Chondrocyte (in vitro differentiated cells): ENCODE measurements at places on chromosomes 11 and 22. TPM values are rescaled to one million over a fixed set of nuclear protein-coding genes. Genes with fewer than 3 reads are reported as not detected.

The SSTR3 gene
- not detected in 3 replicates for total RNA-seq

The GLYAT gene
- not detected in 3 replicates for total RNA-seq

The GAL gene
- 0.74 to 1.9 TPM (median 0.90 TPM) in 3 replicates for total RNA-seq

The DRG1 gene
- 44.2 to 56.2 TPM (median 49.2 TPM) in 3 replicates for total RNA-seq

The PIH1D2 gene
- total RNA-seq, result 0.62 to 1.4 TPM (median 1.3 TPM) in 3 replicates

The VSIG10L2 gene
- total RNA-seq, result not detected in 3 replicates

The ZNF280A gene
- not detected in 3 replicates for total RNA-seq

The NTM gene
- total RNA-seq, result 92.1 to 122 TPM (median 97.0 TPM) in 3 replicates

- no peak overlapping the region for H3K4me3 ChIP-seq
- no peaks in the 10 kb centered on the region for H3K36me3 ChIP-seq
- H3K27me3 ChIP-seq, result no peaks in the 10 kb centered on the region
- H3K27ac ChIP-seq, result no peak overlapping the region
Measured at GRCh38 chr11:127334466-127334865, 333.9 kb upstream of the KIRREL3 start.

- no peak overlapping the region for H3K27ac ChIP-seq
- no peak overlapping the region for H3K4me3 ChIP-seq
- peaks cover 20% of the 10 kb centered on the region for H3K27me3 ChIP-seq
Measured at GRCh38 chr11:131688048-131688693, 317.8 kb downstream of the NTM start.

GRCh38 chr11:72782081-72782920 lies 11.5 kb downstream of the STARD10 start:
- no peaks in the 10 kb centered on the region for H3K27me3 ChIP-seq
- H3K4me1 ChIP-seq, result peaks cover 48% of the 10 kb centered on the region
- DNase-seq, result no peak

- H3K4me1 ChIP-seq, result no peaks in the 10 kb centered on the region
- H3K27ac ChIP-seq, result no peak overlapping the region
- no peaks in the 10 kb centered on the region for H3K27me3 ChIP-seq
- peaks cover 16% of the 10 kb centered on the region for H3K36me3 ChIP-seq
Measured at GRCh38 chr22:29744902-29745301, 21.9 kb downstream of the ZMAT5 start.

GRCh38 chr11:45185228-45185729 lies 38.8 kb downstream of the PRDM11 start:
- H3K4me3 ChIP-seq, result no peak overlapping the region
- peaks cover 30% of the 10 kb centered on the region for H3K4me1 ChIP-seq
- DNase-seq, result no peak

DNA sequence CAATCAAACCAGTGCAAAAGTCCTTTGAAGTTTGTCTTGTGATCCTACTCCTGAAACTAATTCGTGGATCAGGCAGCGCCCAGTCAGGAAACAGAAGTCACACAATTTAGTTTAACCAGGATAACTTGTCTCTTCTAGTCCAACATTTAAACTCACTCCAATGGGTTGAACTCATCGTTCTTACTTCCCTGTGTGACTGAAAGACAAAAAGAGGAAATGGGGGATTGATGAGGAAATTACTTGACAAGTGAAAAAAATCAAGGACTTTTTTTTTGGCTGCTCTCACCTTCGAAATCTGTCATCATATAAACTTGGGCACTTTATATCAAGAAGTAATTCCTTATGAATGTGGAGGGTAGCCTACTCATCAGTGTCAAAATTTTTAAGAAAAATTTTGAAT lies 78.4 kb downstream of the HSD17B12 start:
- peaks cover 9% of the 10 kb centered on the region for H3K4me1 ChIP-seq
- DNase-seq, result no peak
- H3K27ac ChIP-seq, result no peak overlapping the region
- peaks cover 9% of the 10 kb centered on the region for H3K36me3 ChIP-seq
- no peak overlapping the region for H3K4me3 ChIP-seq

DNA sequence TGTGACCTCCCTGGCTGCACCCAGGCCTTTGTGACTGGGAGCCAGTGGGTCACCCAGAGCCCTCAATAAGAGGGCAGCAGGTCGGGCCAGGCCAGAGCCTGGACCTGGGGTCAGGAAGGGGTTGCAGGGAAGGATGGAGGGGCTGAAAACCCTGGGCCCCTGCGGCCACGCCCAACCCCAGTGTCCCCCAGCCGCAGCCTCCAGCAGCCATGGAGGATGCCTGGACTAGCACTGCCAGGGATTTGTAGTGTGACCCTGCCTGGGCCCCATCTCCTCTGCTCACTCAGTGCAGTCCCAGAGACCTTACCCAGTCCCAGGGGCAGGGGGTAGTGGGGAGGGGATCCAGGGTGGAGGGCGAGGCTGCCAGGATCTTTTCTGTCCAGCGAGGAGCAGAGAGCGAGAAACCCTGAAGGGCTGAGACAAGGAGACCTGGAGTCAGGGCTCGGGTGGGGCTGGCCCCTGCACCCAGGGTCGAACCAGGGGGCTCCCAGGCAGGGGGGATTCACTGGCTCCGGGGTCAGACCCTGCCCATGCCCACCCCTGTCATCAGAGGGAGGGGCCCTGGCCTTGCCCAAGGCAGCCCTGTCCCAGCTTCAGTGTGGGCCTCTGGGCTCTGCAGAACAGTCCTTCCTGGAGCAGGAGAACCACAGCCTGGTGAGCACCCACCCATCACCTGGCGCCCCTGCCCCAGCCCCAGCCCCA lies 187.5 kb downstream of the IGLL1 start:
- no peaks in the 10 kb centered on the region for H3K36me3 ChIP-seq
- H3K4me3 ChIP-seq, result no peak overlapping the region
- H3K4me1 ChIP-seq, result no peaks in the 10 kb centered on the region
- no peak overlapping the region for H3K27ac ChIP-seq
- no peak for DNase-seq

GRCh38 chr22:41517172-41518047 lies 26.9 kb downstream of the POLR3H start:
- H3K36me3 ChIP-seq, result peaks cover 8% of the 10 kb centered on the region
- peaks cover 14% of the 10 kb centered on the region for H3K4me1 ChIP-seq
- no peak overlapping the region for H3K4me3 ChIP-seq
- no peak overlapping the region for H3K27ac ChIP-seq
- H3K27me3 ChIP-seq, result no peaks in the 10 kb centered on the region

DNA sequence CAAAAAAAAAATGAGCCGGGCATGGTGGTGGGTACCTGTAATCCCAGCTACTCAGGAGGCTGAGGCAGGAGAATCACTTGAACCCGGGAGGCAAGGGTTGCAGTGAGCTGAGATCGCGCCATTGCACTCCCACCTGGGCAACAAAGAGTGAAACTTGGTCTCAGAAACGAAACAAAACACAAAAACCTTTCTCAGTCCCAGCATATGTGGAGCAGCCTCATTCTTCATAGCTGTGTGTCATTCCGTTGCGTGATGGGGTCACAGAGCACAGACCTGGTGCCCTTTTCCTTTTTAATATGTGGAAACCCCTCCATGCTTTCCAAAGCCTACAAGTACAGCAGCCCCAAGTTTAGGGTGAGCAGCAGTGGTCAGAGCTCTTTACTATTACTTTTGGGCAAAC lies 13.7 kb downstream of the PEX26 start:
- DNase-seq, result no peak
- H3K4me3 ChIP-seq, result peak overlapping the region; percentile 78

- peaks cover 11% of the 10 kb centered on the region for H3K27me3 ChIP-seq
- H3K27ac ChIP-seq, result no peak overlapping the region
- no peak overlapping the region for H3K4me3 ChIP-seq
- H3K4me1 ChIP-seq, result no peaks in the 10 kb centered on the region
Measured at GRCh38 chr11:115126515-115127208, 377.6 kb downstream of the CADM1 start.

- H3K27me3 ChIP-seq, result peaks cover 20% of the 10 kb centered on the region
- no peaks in the 10 kb centered on the region for H3K36me3 ChIP-seq
- H3K4me3 ChIP-seq, result no peak overlapping the region
Measured at GRCh38 chr11:79686703-79687419, 246.0 kb upstream of the TENM4 start.

DNA sequence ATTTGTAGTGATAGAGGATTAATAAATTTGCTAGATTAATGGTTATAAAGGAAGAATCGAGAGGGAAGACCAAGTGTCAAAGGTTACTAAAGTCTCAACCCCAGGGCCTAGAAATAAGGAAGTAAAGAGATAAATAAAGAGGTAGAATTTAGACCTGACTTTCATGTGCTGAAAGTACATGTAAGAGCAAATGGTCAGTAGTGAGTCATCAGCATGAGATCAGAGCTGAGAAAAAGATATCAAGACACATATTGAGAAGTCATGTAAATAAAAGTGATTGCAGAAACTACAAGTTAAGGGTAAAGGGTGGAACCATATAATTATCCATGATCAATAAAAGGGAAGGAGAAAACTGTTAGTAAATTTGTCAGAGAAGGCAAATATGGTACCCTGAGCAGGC lies 1.4 kb upstream of the OR8B8 start:
- peaks cover 22% of the 10 kb centered on the region for H3K27me3 ChIP-seq
- no peaks in the 10 kb centered on the region for H3K4me1 ChIP-seq
- no peak for DNase-seq
- H3K4me3 ChIP-seq, result no peak overlapping the region
- no peak overlapping the region for H3K27ac ChIP-seq

- peaks cover 52% of the 10 kb centered on the region for H3K27me3 ChIP-seq
- H3K4me3 ChIP-seq, result no peak overlapping the region
- DNase-seq, result no peak
- H3K4me1 ChIP-seq, result peaks cover 16% of the 10 kb centered on the region
- no peaks in the 10 kb centered on the region for H3K36me3 ChIP-seq
Measured at GRCh38 chr11:19508165-19508564, 204.5 kb upstream of the NAV2 start.

- H3K27ac ChIP-seq, result peak overlapping the region; percentile 98
- H3K4me1 ChIP-seq, result peaks cover 97% of the 10 kb centered on the region
- peaks cover 8% of the 10 kb centered on the region for H3K36me3 ChIP-seq
- H3K27me3 ChIP-seq, result no peaks in the 10 kb centered on the region
- H3K4me3 ChIP-seq, result no peak overlapping the region
Measured at GRCh38 chr11:11979488-11980117, 28.8 kb downstream of the DKK3 start.

DNA sequence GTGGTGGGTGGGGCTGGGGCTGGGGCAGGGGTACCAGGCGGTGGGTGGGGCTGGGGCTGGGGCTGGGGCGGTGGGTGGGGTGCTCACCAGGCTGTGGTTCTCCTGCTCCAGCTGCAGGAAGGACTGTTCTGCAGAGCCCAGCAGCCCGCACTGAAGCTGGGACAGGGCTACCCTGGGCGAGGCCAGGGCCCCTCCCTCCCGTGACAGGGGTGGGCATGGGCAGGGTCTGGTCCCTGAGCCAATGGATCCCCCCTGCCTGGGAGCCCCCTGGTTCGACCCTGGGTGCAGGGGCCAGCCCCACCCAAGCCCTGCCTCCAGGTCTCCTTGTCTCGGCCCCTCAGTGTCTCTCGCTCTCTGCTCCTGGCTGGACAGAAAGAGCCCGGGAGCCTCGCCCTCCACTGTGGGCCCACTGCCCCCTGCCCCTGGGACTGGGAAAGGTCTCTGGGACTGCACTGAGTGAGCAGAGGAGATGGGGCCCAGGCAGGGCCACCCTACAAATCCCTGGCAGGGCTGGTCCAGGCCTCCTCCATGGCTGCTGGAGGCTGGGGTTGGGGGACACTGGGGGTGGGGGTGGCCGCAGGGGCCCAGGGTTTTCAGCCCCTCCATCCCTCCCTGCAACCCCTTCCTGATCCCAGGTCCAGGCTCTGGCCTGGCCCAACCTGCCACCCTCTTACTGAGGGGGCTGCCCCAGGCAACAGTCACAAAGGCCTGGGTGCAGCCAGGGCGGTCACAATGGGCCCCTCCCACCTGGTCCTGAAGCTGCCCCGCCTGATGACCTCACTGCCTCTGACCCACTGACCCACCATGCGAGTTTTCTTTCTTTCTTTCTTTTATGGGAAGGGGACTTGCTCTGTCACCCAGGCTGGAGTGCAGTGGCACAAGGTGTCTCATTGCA lies at the start of gene CCDC188:
Gene CCDC188, minus strand, starts transcription at position 675 of the 895 bp plus-strand sequence. Its CDS starts 69 bp downstream, at position 606.
- DNase-seq, result no peak
- no peaks in the 10 kb centered on the region for H3K36me3 ChIP-seq
- H3K27me3 ChIP-seq, result no peaks in the 10 kb centered on the region
- H3K4me1 ChIP-seq, result peaks cover 9% of the 10 kb centered on the region

DNA sequence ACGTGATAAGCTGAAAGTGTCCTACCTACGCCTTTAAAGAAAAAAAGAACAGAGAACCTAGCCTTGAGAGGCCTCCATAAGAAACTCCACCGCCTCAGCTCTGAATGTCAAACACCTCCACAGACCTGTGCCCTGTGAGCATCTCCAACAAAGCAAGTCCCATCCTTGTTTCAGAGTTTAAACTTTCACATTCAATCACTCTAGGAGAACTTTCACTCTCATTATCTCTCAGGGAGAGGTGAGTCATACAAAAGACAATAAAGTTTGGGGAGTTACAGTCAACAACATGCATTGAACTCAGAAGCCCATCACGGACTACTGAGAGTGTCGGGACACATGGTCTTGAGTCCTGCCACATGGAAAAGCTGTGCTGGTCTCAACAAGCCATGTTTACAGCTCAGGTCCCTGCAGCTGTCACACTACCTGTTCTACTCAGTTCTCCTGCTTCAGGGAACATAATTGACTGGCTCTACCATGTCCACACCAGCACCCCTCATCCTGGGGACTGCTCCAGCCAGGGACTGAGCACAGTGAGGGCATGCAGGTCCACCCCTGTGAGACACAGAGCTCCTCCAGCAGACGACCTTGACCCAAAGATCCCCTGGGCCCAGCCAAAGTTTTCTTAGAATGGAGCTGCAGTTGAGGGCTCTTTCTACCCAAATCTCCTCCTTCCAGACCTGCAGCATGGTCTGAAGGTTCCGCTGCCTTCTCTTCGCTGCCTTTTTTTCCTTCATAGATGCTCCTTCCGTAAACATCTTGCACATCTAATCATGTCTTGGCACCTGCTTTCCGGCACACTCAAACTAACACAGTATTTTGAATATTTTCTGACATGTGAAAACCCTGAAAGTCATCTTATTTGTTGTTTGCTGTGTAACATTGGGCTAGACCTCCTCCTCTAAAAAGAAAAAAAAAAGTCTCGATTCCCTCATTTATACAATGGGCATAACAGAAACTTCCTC lies 114.9 kb downstream of the ETS1 start:
- peaks cover 77% of the 10 kb centered on the region for H3K4me1 ChIP-seq
- H3K36me3 ChIP-seq, result peaks cover 42% of the 10 kb centered on the region
- DNase-seq, result no peak

DNA sequence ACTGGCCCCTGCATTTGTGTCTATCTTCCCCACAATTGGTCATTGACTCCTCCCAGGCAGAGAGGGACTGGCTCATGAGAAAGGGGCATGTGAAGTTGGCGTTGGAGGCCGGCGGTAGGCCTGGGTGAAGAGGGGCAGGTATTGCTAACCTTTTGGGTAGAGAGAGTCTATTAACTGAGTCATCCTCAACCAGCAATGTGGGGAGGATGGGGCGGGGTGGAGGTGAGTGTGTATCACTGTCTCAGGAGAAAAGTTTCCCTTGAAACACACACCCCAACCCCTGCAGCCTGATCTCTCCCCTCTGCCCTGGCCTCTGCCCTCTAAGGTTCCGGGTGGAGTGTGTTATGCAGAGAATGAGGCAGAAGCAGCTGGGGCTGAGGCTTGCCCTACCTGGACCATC lies 60.1 kb upstream of the PHF21B start:
- no peaks in the 10 kb centered on the region for H3K36me3 ChIP-seq
- no peak for DNase-seq
- peaks cover 7% of the 10 kb centered on the region for H3K4me1 ChIP-seq

GRCh38 chr11:45238724-45239123 lies 47.4 kb downstream of the SYT13 start:
- H3K27me3 ChIP-seq, result peaks cover 3% of the 10 kb centered on the region
- no peaks in the 10 kb centered on the region for H3K36me3 ChIP-seq
- DNase-seq, result no peak
- peaks cover 14% of the 10 kb centered on the region for H3K4me1 ChIP-seq
